ENCODE measurements at places on chromosomes 5 and 9.

- no peak for DNase-seq
Measured at GRCh38 chr5:42521406-42521805, 98.2 kb downstream of the GHR start.

DNA sequence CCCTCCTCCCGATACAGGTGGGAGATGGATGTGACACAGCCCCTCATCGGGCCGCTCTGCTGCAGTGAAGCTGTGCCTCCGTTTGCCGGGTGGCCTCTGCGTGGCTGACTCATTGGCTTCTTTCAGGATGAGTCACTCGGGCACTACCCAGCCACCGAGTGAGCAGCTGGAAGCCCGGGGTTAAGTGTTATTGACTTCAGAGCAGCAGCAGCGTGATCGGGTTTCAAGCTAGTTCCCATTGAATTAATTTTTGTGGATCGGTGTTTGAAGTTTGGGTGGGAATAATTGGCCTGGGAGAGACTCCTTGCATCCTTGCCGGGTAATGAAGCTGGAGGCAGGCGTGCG is 266.4 kb upstream of the IRX4 start:
- DNase-seq: no peak

- DNase-seq: no peak
Measured at GRCh38 chr9:2966565-2967300, 122.8 kb upstream of the PUM3 start.

DNA sequence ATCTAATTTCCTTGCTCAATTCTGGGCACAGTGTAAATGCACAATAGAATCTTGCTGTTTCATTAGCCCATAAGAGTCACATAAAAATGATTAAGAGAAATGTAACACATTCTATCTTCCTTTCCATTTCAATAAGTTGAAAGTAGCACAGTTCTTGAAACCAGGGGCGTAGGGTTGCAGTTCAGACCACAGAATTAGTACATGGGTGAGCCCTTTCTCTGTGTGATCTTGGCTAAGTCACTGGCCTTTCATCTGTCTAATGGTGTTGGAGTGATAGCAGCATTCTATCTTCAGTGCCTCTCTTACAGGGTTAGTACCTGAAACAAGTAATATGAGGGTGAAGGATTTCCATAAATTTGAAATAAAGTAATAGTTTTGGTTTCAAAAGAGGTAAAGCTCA is 445.3 kb upstream of the ZNF462 start:
- no peak for DNase-seq

- no peak for DNase-seq
Measured at GRCh38 chr5:10400411-10400810, 41.3 kb upstream of the ROPN1L start.

GRCh38 chr5:55480781-55481180 is 54.0 kb downstream of the PLPP1 start:
- DNase-seq: no peak

DNA sequence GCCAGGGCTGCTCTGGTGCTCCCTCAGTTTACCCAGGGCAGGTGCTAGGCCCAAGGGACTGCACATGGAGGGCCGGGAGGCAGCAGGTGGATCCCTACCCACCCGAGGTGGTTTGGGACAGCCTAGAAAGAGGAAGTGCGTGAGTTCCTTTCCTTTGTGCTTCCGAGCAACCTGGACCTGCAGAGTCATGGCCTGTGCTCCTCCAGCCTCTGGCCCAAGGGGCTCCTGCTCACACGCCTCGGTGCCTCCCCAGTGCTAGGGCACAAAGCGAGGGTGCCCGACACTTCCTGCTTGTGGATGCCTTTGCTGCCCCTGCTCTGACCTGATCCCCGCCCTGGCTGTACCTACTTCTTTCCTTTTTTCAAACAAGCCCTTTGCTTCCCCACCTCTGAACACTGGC is 79.3 kb downstream of the RXRA start:
- DNase-seq: no peak

- DNase-seq: no peak
Measured at GRCh38 chr5:164051745-164052144, 546.3 kb downstream of the MAT2B start.

DNA sequence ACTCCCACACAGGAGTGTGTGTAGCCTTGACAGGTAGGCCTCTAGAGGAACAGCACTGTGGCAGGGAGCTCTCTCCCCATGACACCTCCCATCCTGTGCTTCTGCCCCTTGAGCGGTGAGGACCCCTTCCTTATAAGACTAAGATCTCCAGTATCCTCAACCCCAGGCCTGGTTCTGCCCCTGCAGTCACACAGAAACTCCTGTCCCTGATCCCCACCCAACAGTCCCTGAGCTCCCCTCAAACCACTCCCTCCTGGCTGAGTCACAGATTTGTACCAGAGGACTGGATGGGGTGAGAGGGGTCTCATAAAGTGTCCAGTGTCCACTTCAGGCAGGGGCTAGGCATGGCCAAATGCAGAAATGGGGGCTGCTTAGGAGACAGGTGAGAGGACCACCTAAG is 47.8 kb upstream of the CDKN2AIPNL start:
- no peak for DNase-seq

GRCh38 chr5:14707811-14708390 is 43.4 kb downstream of the OTULIN start:
- DNase-seq: no peak

- no peak for DNase-seq
Measured at GRCh38 chr9:16527573-16527972, 342.9 kb downstream of the BNC2 start.

GRCh38 chr5:143606043-143606752 is 202.7 kb upstream of the NR3C1 start:
- DNase-seq: no peak

DNA sequence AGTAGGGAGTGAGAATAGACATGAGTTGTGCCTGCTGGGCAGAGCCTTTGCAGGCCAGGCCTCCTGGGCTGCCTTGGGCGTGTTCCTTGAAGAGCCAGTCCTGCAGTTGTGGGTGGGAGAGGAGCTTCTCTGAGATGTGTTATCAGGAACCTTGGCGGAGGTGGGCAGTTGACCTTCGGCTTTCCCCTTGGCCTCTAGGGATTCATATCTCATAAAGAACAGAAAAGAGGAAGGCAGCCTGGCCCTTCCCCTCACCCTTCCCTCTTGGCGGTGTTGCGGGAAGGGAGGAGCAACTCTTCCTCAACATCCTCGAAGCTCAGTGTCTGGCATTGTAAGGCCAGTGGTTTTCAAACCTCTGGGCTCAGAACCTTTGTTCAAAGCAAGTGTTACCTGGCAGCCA is 59.2 kb downstream of the DAPK1 start:
- DNase-seq: no peak

DNA sequence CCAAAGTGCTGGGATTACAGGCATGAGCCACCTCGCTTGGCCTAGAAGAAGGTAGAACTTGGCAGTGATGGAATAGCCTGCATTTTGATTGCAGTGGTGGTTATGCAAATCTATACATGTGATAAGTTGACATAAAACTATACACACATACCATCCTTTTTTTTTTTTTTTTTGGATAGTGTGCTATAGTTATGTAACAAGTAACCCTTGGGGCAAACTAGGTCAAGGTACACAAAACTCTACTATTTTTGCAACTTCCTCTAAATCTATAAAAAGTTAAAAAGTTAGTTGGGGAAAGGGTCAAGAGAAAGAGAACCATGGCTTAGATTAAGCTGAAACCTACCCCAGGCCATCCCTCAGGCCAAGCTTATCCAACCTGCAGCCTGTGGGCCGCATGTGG is 11.1 kb downstream of the TRIM14 start:
- DNase-seq: no peak

DNA sequence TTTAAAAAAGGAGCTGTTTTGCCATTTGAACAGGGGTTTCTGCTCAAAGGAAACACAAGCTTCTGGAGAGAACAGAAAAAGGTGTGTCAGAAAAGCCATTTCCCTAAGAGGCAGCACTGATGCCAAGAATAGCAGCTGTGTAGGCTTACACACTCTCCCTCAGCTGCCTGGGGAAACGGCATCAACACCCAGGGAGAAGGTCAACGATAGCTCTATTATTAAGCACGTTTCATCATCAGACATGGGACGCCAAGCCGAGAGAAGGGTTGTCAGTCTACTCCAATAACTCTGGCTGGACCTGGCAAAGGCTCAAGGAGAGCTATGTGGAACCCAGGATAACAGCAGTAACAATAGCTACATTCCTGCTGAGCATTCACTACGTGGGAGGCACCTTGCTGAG is 314.2 kb downstream of the CDK5RAP2 start:
- DNase-seq: no peak

DNA sequence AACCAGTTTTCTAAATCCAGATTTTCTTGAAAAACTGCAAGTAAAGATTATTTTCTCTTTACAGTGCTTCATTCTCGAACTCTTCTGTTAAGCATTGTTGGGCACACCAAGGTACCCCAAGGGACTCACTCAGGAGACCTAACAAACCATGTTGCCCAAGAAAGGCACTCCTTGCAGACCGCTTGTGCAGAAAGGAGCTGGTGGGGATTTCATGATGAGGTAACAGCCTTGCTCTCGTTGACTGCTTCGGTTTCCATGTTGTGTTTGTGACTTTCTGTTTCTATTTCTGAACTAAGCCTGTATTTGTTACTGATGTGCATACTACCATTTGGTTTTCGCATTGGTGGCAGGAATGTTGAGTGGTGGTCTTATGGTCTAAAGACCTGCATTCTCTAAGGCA is 266.6 kb upstream of the DAP start:
- DNase-seq: no peak

DNA sequence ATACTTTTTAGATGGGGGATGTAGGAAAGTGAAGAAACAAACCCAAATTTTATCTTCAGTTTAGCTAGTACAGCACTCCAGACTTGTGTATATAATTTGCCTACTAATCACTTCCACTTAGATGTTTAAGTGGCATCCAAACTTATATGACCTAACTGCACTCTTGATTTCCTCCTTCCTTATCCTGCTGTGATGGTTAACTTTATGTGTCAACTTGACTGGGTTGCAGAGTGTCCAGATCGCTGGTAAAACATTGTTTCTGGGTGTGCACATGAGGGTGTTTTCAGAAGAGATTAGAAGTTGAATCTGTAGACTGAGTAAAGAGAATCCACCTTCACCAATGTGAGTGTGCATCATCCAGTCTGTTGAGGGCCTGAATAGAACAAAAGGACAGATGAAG is 79.8 kb downstream of the PCSK1 start:
- no peak for DNase-seq

GRCh38 chr9:112075009-112075378 is 100.1 kb downstream of the SUSD1 start:
- no peak for DNase-seq

Data from activated CD8-positive, alpha-beta memory T cell treated with anti-CD3 and anti-CD28 coated beads for 1 hour (primary cell).